ENCODE measurements at places on chromosomes 5 and 9. TPM values are rescaled to one million over a fixed set of nuclear protein-coding genes. Genes with fewer than 3 reads are reported as not detected.

ST8SIA4 gene
- total RNA-seq = 15.0 TPM

PANK3 gene
- 73.6 TPM for total RNA-seq

RAPGEF1 gene
- total RNA-seq = 58.1 TPM

SPATA31C1 gene
- total RNA-seq = 0.21 TPM

SIT1 gene
- not detected for total RNA-seq

ESM1 gene
- 5.0 TPM for total RNA-seq

IL31RA gene
- total RNA-seq = 4.1 TPM

FAM114A2 gene
- 18.1 TPM for total RNA-seq

PHF24 gene
- 0.31 TPM for total RNA-seq

UQCRQ gene
- 176 TPM for total RNA-seq

- no peak for DNase-seq
Measured at GRCh38 chr5:111268300-111268699, 44.1 kb downstream of the CAMK4 start.

GRCh38 chr5:72440207-72440638 lies 67.0 kb downstream of the ZNF366 start:
- DNase-seq = no peak

GRCh38 chr5:176429972-176430371 lies 13.6 kb upstream of the CLTB start:
- no peak for DNase-seq

DNA sequence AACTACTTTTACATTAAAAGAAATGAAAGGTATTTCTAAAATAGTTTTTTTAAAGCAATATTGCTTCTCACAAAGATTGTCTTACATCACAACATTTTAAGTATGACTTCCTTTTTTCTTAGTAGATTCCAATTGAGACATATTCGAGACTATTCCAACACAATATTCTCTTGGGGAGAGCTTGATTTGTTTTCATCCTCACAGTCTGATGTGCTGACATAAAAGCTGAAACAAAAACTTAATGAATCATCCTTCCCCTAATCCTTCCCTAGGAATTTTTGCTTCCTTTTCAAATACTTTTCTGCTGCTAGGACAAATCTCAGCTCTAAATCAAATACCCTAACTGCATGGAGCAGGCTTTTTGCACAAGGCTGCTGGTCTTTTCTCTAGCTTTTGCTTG lies 245.8 kb upstream of the MAP3K1 start:
- no peak for DNase-seq

DNA sequence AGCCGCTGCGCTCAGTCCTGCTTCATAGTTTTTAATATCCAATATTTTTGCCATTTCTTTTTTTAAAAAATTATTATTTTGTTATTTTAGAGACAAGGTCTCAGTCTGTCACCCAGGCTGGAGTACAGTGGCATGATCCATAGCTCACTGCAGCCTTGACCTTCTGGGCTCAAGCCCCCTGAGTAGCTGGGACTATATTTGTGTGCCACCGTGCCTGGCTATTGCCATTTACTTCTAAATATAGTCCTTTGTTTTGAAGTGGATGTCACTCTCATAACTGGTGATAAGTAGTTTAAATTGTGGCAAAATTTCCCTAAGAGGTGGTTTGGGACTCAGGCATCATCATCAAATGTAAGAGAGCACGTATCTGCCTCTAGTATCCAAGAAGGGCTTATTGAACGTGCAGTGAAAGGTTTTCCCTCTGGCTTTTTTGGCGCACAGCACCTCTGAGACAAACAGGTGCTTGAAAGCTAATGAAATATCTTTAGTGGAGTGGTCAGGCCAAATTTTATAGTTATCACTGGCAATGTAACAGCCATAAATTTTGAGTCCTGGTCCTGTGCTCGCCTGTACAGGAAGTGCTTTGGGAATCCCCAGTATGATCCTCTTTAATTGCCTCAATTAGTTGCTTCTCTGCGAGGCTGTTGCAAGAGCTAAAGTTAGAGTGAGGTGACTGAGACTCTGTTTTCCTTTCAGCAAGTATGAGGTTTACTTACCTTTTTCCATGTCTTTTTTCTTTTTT lies 14.8 kb downstream of the STXBP1 start:
- DNase-seq = no peak

DNA sequence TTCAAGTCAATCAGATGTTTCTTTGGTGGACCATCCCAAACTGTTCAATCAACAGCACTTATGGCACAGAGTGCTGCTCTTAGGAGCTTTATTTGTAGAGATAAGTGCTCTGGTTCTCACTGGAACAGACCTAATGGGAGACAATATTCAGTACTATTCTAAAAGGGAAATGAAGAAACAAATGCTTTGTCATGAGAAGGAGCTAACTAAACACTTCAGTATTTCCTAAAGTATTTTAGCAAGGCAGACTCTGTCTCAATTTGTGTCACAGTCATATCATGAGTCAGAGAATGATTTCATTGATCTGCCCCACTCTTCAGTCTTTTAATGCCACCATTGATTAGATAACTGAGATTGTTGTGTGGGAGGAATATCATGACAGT lies 175.3 kb downstream of the SLF1 start:
- DNase-seq = no peak

- DNase-seq = peak; percentile 91
Measured at GRCh38 chr5:79133657-79134451, 22.2 kb downstream of the BHMT start.

DNA sequence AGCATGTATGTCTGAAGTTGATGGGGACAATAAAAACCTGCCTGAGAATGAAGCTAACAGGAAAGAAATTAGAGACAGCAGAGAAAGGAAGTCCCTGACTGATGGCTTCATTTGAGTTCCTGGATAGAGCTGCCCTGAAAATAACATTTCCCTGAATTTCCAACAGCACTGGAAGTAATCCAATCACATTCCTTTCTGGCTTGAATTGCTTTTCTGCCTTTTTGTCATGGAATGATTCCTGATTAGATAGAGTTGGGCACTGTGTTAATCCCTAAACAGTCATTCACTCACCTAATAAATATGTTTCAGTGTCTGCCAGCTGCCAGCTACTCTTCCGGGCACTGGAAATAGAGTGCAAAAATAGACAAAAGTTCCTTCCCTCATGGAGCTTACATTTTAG lies 30.0 kb upstream of the SH3RF2 start:
- peak; percentile 51 for DNase-seq

- no peak for DNase-seq
Measured at GRCh38 chr9:32376285-32376684, 8.2 kb upstream of the ACO1 start.

GRCh38 chr9:110160123-110160522 lies 47.8 kb downstream of the C9orf152 start:
- no peak for DNase-seq

- no peak for DNase-seq
Measured at GRCh38 chr5:168844922-168845296, 265.7 kb upstream of the PANK3 start.

GRCh38 chr9:101480386-101480785 lies 44.8 kb upstream of the ALDOB start:
- DNase-seq = peak; percentile 21

DNA sequence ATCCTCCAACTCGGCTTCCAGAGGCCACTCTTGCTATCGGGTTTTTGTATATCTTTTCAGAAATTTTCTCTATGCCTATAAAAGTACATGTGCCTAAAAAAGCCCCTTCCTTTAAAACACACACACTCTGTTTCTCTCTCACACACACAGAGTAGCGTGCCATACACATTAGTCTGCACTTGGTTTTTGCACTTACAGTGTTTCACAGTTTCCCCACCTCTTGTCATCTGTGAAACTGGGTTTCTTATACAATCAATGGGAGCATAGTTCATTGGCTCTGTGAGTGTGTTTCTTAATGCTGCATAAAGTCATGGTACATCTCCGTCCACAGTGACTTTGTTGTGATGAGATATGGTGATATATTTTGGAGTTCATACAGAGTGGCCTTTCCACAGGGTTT lies 664 bp upstream of the IGFBPL1 start:
- no peak for DNase-seq

- no peak for DNase-seq
Measured at GRCh38 chr9:78031444-78031892, at the start of gene GNAQ. TSS of gene GNAQ (minus strand) at chr9:78031811. CDS start at chr9:78031235, 576 bp downstream.

GRCh38 chr9:1457460-1457859 lies 407.3 kb downstream of the DMRT2 start:
- DNase-seq = no peak

DNA sequence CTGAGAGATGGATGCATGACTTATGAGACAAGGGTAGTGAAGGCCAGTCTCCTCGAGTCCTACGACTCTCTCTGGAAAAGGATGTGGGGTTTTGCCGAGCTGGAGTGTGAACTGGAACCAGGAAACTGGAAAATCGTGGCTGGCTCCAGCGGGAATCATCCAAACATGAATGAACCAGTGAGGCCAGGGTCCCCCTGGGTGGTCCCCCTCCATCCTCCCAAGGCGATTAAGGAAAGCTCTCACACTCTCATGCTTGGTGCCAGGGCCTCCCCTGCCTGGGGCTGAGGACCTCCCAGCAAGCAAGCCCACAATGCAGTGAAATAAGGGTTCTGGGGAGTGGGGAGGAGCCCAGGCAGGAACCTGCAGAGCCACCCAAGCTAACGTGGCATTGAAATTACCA lies 9.6 kb upstream of the AMBP start:
- no peak for DNase-seq

- DNase-seq = no peak
Measured at GRCh38 chr9:124215368-124215910, 42.3 kb upstream of the NEK6 start.

- no peak for DNase-seq
Measured at GRCh38 chr5:133785182-133785581, 172.8 kb upstream of the FSTL4 start.

GRCh38 chr5:126501448-126501847 lies 78.2 kb downstream of the GRAMD2B start:
- no peak for DNase-seq

GRCh38 chr5:58890701-58891085 lies 307.8 kb downstream of the RAB3C start:
- DNase-seq = no peak

DNA sequence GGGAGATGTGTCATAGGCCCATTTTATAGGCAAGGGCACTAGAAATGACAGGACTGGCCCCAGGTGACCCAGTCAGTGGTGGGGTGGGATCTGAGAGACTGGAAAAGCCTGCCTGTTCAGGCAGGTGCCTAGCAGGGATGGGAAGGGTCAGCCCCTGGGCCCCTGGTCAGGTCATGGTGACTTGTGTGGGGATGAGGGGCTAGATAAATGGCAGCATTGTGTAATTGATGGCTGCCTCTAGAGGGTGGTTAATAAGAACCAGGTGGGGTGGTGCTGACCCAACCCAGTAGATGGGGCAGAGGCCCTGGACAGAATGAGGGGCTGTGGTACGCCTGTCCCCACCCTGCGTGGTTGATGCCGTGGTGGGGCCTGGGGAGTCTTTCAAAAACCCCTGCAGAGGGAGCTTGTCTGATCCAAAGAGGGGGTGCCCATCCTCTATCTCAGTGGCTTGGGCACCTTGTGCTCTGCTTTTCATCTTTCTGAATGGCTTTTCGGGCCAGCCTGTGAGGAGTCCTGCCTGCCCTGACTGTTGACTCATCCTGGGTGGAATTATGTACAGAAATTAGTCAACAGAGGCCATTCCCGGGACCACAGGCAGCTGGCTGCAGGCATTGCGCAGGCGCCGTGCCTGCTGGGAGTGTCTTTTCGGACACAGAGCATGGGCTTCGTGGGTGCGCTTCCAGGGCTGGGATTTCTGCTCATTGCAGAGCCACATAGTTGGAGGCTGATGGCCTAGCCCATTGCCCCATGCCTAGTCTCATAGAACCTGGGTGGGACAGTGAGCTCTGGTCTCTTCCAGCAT lies 93.6 kb upstream of the PITX1 start:
- DNase-seq = no peak

- no peak for DNase-seq
Measured at GRCh38 chr5:40043916-40044315, 619.1 kb upstream of the DAB2 start.

DNA sequence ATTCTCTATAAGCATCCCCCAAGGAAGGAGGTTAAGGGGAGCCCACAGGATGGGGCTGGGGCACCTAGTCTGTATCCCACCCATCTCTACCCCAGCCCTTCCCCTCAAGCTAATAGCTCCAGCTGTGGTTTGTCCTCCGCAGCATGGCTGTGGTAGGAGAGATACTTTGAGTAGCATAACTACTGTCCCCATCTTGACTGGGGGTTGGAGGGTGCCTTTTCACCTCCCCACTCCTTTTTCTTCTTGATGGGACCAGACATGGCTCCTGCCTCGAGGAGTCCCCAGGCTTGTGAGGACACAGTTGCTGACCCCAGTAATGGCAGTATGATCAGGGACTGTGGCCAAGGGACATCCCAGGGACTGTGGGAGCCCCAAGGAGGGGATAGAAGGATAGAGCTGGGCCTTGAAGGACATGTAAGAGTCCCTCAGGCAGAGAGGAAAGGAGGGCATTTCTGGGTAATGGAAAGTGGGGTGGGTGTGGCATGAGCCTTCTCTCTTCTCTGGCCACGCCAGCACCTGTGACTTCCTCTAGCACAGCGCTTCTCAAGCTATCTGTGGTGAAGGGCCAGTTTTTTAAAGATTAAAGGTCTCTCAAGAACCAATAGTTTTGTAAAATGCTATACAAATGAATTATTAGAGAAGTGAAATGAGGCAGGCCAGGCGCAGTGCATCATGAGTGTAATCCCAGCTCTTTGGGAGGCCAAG lies 14.0 kb downstream of the OLFML2A start:
- no peak for DNase-seq

DNA sequence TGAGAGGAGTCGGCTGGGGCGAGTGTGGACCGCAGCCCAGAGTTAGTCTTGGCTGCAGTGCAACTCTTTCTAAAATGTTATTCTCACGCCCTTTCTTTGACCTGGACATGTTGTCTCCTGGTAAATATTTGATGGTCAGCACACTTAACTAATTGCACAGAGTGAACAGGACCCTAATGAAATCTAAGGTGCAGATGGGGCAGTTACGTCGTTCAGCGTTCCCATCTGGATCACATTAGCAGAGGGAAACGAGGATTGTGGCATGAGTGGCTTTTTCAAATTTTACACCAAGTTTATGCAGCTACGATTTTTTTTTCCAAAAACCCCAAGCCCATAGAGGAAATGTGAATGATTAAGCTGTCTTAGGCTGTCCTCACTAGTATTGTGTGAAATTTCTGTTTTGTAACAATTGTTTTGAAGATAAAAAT lies 483 bp downstream of the C9orf85 start:
- DNase-seq = no peak

GRCh38 chr5:53373451-53374158 lies 106.8 kb upstream of the FST start:
- no peak for DNase-seq

GRCh38 chr9:27202056-27202455 lies 93.0 kb downstream of the TEK start:
- DNase-seq = no peak

DNA sequence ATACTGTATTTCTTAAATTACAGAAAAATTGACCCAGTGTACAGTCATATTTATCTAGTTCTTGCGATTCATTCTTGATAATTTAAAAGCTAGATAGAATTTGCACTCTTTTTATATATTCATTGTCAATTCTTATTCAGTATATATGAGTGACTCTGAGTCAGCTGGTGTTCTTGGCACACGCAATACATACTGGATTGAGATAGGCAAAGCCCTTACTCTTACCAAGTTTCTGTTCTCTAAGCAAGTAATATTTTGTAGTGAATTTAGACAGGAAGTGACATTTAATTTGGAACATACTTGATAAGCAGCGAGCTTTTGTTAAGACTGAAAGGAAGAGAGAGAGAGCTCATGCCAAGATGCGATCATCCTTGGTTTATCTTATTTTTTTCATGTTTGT lies 57.7 kb downstream of the GPBP1 start:
- no peak for DNase-seq
